Activated CD8-positive, alpha-beta memory T cell treated with anti-CD3 and anti-CD28 coated beads, Interleukin-2, amount 50 U/mL, for 4 hours (primary cell): ENCODE measurements at places on chromosomes 5 and 9.

- no peak for DNase-seq
Observed at GRCh38 chr5:57348376-57349140, 134.1 kb downstream of the ACTBL2 start.

- no peak for DNase-seq
Observed at GRCh38 chr9:101398930-101399642, 435 bp downstream of the ZNF189 start.

GRCh38 chr5:172123269-172123692 is 64.7 kb downstream of the STK10 start:
- DNase-seq: no peak

- DNase-seq: no peak
Observed at GRCh38 chr5:168117469-168117868, 174.0 kb upstream of the WWC1 start.

GRCh38 chr5:78905084-78905938 is 79.8 kb downstream of the ARSB start:
- DNase-seq: no peak

DNA sequence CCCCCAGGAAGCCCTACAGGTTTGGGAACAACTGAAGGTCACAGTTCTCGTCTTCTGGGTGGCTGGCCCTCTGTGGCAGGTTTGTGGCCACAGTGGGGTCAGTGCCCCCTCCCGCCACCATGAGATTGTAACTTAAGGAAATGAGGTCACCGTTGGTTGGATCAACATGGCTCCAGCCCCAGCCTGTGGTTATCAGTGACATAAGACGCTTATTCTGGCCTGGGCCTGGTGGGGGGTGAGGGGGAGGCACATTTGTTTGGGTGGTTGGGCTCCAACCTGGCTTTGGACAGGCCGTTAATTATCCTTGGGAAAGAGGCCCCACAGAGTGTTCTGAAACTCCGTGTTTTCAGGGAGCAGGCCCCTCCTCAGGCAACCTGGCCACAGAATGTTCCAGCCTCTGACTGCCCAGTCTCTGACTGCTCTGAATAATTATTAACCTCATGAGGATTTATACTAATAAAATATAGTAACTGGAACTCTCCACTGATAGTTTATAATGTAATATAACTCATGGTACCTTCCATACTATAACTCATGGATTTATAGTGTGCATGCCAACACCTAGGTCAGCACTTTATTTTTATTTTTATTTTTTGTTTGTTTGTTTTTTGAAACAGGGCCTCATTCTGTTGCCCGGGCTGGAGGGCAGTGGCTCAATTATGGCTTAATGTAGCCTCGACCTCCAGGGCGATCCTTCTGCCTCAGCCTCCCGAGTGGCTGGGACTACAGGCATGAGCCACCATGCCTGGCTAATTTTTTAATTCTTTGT is 58.0 kb upstream of the RPL26L1 start:
- no peak for DNase-seq

DNA sequence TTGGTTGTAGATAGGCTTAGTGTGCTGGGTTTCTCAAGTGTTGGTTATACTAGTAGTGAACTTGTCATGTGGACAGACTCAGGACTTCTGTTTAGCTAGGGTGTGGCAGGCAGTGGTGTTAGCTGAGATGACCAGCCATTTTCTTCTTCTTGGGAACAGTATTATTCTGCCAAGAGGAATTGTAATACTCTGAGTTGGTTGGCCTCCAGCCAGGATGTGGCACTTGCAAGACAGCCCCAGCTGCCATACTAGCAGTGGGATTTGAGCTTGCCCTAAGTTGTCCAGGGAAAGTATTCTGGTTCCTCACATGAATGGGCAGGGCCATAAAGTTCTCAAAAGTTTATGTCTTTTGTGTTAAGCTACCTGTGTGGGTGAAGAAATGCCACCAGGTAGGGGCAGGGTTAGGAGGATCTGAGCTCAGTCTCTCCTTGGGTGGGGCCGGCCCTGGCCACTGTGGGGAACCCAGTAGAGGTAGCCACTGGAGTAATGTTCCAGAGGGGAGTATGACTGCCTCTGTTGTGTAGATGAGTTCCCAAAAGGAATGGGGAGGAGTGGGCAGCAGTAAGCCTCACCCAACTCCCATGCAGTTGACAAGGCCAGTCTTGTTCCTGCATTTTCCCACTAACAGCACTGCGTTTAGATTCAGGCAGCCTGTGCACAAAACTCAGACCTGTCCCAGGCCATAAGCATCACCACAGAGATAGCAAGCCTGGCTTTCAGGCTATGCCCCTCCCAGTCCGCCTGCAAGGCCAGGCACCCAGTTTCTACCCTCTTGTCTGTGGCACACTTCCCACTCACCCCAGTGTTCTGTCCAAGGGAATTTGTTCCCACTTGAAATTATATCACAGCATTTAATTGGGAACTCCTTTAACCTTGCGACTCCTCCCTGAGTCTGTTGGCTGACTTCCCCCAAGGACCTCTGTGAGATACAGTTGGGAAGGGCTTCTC is 250.7 kb downstream of the ANXA1 start:
- no peak for DNase-seq

- DNase-seq: no peak
Observed at GRCh38 chr5:109558952-109559351, 130.8 kb upstream of the MAN2A1 start.

GRCh38 chr9:34662526-34663302 is at the start of gene CCL27:
Gene CCL27 (minus strand): TSS chr9:34662657. CDS start chr9:34662633, 24 bp downstream.
- no peak for DNase-seq

DNA sequence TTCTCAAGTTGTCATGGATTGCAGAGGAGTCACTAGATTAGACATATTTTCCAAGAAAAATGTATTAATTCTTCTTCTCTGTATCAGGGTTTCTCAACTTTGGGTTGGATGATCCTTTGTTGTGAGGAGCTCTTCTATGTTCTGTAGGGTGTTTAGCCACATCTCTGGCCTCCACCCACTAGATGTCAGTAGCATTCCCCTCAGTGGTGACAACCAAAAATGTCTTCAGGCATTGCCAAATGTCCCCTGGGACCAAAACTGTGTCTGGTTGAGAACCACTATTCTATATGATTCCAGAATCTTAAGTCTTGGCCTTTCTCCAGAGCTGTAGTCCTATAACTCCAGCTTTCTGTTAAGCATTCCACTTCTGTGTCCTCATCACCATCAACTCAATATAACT is 220.9 kb downstream of the KIAA0825 start:
- DNase-seq: no peak

- DNase-seq: no peak
Observed at GRCh38 chr5:96984506-96985192, 48.8 kb downstream of the LNPEP start.

- DNase-seq: no peak
Observed at GRCh38 chr9:135820661-135821060, 86.7 kb downstream of the CAMSAP1 start.

DNA sequence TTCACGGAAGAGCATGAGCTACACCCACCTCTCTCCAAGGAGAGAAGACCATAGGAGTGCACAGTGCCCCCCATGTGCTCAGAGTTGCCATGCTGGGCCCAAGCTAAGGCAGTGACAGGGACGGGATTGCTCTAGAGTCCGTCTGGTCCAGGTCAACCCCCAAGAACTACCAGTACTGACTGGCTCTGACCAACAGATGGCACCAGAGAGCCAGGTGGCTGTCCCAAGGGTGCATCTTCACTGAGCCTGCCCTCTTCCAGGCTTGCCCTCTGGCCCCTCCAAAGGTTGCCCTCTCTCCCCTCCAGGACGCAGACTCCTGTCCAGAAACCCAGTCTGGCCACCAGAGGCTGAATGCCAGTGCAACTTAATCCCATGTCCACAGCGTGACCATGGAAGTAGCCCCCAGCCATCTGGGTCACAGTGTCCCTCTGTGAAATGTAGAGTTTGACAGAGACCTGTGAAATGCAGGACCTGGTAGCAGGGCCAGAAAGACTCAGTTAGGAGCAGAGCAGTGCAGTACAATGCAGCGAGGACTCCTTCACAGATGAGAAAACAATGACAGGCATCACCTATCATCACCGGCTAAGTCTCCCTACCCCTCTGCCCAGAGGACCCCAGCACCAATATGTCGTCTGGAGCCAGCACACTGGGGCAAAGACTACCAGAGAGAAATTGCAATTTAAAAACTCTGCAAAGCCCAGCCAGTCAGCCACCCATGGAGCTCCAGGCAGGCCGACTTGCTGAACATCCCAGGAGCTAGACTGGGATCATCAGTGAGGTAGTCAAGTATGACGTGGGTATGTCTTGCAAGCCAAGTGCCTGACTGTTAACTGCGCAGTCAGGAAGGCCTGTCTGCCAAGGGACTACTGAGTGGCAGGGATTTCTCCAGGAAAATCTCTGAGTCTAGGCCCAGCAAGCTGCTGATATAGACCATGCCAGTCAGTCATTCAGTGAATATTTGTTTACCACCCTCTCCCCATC is 7.7 kb upstream of the SKP1 start:
- DNase-seq: peak; percentile 73

- DNase-seq: no peak
Observed at GRCh38 chr5:137648361-137648760, 87.5 kb downstream of the KLHL3 start.

DNA sequence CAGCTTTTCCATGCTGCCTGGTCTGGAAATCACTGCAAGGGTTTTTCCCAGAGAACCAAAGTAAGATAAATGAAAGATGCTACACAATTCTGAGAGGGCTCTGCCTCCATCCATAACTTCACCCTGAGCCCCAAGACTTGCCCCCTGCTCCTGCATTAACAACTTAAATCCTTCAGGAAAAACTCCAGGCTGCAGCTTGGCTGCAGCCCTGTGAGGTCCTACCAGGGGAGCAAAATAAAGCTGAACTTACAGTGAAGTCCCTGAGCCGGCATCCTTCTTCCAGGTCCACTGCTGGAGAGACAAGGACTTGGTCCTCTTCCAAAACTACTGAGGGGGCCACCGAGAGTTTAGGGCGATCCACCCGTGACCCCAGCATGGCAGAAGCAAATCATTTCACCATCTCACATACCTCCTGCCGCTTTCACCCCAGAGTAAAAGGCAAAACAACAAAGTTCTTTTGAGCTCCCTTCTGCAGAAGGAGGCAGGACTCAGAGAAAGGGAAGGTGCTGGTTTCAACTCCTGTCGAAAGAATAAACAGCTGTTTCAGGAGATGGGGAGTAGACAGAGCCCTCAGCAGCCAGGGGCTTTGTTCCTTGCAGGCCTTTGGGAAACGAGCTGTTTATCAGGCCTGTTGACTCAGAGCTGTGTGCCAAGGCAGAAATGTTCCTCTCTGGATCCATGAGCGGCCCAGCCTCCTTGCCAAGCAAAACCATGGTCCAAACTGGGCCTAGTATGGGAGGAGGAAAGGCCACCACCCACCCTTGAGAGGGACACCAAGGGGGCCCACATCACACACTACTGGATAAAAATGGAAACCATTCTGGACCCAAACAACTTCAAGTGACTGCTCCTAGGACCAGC is 20.6 kb downstream of the GGTA1 start:
- DNase-seq: no peak

- DNase-seq: no peak
Observed at GRCh38 chr9:23081377-23081776, 634.8 kb downstream of the DMRTA1 start.

DNA sequence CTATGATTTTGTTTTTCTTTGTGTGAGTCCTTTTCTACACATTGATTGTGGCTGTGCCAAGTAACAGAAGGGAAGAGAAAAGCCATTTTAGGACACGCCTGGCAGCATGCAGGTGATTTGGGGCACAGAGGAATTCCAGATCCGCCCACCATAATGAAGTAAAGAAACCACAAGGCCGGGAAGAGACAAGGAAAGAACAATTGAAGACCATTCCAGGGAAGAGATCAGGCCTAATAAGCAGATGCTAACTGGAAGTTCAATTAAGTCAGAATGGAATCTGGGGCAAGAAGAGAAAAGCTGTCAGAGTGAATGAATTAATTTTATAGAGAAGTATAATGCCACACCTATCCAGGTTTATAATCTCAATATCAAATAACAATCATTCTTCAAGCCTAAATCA is 110.2 kb upstream of the ISL1 start:
- no peak for DNase-seq

DNA sequence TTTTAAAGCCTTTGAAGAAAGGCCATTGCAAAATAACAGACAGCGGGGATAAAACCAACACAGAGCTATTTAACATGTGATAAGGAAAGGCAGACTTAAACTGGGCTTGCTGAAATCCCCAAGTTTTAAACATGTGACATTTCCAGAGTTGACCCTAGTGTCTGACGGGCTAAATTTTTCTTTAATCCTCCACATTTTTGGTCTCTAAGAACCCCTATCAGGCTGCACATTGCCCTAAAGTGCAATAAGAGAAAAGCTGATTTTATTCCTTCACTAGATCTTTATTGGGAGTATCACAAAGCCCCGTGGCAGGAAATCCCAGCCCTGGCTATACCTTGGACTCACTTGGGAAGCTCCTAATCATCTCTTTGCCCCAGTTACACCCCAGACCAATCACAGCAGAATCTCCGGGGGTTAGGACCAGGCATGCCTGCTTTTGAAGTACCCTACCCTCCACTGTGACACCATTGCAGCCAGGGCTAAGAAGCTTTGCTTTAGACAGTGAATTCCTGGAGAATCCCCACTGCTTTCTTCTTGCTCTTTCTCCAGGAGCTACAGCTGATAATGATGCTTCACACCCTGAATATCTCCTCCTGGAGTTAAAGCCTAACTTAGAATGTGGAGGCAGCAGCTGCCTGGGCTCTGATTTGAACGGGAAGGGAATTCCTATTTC is 20.1 kb upstream of the COL15A1 start:
- DNase-seq: no peak

DNA sequence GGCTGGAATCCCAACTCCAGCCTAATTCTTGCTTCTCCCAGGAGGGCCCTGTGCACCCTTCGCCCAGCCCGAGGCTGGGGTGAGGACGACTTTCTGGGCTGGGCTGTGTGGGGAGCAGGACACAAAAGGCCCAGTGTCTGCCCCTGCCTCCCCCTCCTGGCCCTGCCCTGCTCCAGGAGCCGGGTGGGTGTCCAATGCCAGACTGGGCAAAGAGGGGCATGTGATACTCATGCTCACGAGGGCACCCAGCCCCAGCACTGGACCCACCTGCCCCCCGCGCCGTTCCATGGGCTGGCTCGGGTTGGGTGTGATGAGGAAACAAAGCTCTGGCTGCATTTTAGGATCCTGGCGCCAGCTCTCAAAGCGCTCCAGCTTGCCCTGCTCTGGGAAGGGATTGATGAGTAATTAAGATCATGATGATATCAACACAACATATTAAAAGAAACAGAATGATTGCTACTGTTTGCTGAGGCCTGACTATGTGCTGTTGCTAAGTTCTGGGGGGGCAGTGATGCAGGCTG is 30.7 kb downstream of the LHX2 start:
- DNase-seq: no peak

GRCh38 chr9:79780559-79780958 is 208.8 kb downstream of the TLE4 start:
- no peak for DNase-seq

GRCh38 chr5:149002053-149002452 is 60.8 kb downstream of the SH3TC2 start:
- no peak for DNase-seq
